Parietal lobe (tissue), 2 donors: ENCODE measurements at places on chromosomes 1 and 21. TPM values are rescaled to one million over a fixed set of nuclear protein-coding genes. Genes with fewer than 3 reads are reported as not detected.

Gene GPR25
- total RNA-seq: not detected

Gene DEPDC1
- total RNA-seq: 4.7 TPM

Gene RORC
- total RNA-seq: not detected

Gene TNFRSF25
- 34.1 TPM for total RNA-seq

Gene FMOD
- total RNA-seq: not detected

Gene PERM1
- total RNA-seq: 0.63 TPM

Gene GOLPH3L
- 6.3 TPM for total RNA-seq

Gene S100A8
- total RNA-seq: 1.6 TPM

Gene TIPRL
- total RNA-seq: 68.5 TPM

Gene GJA8
- not detected for total RNA-seq

Gene DDR2
- total RNA-seq: 8.5 TPM

Gene PTGER3
- 0.94 TPM for total RNA-seq

Gene NUP210L
- total RNA-seq: 0.31 TPM

Gene SERTAD4
- 5.6 TPM for total RNA-seq

Gene IPO13
- 23.5 TPM for total RNA-seq

Gene ANGPTL3
- total RNA-seq: not detected

Gene S100B
- 9.4 TPM for total RNA-seq

Gene PYHIN1
- total RNA-seq: not detected

Gene TRIM33
- 137 TPM for total RNA-seq

Gene RNU1-3
- under 0.01 TPM for total RNA-seq

Gene CASQ2
- not detected for total RNA-seq

Gene MAN1C1
- 14.7 TPM for total RNA-seq

Gene NMNAT2
- total RNA-seq: 73.2 TPM

Gene BGLAP
- total RNA-seq: 1.9 TPM
